Activated CD4-positive, alpha-beta T cell treated with anti-CD3 and anti-CD28 coated beads, Interleukin-2, amount 50 U/mL, for 16 hours (primary cell): ENCODE measurements at places on chromosomes 11 and 22.

DNA sequence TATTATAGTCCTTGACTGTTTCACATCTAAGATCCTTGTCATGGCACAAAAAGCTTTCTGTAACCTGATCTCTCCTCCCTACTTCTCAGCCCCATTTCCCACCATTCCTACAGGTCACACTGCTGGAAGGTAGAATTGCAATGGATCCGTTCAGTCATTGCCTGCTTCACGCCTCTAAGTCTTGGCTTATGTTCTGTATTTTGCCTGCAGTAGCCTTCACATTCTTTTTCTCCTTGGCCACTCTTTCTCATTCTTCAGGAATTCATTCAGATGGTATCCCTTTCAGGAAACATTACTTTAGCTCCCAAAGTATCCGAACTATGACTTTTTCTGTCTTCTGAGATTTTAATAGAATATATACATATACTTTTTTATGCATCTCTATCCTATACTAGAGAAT lies 731.5 kb downstream of the NTM start:
- DNase-seq: no peak

DNA sequence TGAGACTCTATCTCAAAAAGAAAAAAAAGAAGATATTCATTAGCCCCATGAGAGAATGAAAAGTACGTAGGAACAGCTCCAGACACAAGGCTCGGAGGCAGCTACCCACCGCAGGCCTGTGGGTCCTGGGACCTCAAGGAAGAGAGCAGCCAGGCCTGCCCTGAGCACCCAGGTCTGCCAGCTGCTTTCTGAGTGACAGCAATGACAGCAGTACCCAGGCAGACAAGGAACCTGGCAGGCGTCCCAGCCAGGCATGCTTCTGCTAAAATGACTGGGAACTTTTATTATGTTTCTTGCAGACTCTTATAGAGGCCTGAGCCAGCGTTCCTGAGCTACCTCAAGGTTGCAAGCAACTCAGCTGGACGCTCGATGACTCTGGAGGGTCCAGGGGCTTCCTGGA lies 31.6 kb downstream of the CPT1A start:
- no peak for DNase-seq

- DNase-seq: peak; percentile 90
These were observed 1.5 kb upstream of the KLHDC7B start for GRCh38 chr22:50544078-50544745.

DNA sequence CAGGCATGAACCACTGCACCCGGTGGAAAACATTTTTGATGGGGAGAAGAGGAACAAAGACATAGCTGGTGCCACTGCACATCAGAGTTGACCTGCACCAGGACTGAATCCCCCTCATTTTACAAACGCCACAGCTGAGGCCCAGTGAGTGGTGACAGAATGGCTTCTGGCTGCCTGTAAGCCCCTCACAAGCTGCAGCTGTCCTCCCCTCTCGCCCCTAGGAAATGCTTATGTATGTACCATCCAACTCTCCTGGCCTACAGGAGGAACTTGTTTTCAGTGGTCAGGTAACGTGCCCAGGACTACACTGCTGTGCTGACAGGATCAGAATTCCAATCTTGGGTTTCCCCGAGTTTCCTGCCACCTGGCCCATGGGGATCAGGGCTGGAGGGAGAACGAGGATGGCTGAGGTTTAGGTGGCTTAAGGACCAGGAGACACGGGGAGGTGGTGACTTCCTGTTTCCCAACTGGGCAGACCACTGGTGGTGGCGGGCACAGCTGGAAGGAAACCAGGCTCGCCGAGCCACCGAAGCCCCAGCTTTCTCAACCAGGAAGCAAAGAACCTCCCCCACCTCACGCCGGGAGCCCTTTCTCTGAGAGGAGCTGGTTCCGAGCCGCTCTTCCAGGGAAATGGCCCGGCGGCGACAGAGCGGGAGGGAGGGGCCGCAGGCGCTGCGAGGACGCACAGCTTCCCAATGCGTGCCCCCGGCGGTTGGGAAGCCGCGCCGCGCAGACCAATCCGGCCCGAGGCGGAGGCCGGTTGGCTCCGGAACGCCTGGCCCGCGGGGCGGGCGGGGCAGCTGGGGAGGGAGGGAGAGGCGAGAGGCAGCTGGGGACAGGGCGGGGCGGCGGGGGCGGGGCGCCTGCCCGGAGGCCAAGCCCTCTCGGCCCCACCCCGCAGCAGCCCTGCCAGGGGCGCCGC lies 1.0 kb upstream of the LRFN4 start:
- peak; percentile 94 for DNase-seq

GRCh38 chr11:14619603-14620531 lies 23.7 kb upstream of the PDE3B start:
- no peak for DNase-seq

DNA sequence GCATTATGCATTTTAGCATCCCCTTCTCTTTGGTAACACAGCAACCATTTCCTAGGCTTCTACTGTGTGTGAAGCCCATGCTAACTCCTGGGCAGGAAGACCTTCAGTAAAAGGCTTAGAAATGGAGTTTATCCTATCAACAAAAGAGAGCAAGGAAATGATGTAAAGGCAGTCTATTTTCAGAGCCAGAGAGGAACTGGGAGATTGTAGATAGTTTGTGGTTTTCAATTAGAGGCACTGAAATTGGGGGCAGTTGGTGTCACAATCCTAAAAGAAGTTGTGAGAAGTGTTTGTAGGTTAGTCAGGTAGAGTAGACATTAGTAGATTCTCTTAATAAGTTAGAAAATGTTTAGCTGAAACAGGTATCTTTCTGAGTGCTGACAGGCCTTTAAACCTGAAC lies 7.1 kb downstream of the ACAD8 start:
- no peak for DNase-seq

DNA sequence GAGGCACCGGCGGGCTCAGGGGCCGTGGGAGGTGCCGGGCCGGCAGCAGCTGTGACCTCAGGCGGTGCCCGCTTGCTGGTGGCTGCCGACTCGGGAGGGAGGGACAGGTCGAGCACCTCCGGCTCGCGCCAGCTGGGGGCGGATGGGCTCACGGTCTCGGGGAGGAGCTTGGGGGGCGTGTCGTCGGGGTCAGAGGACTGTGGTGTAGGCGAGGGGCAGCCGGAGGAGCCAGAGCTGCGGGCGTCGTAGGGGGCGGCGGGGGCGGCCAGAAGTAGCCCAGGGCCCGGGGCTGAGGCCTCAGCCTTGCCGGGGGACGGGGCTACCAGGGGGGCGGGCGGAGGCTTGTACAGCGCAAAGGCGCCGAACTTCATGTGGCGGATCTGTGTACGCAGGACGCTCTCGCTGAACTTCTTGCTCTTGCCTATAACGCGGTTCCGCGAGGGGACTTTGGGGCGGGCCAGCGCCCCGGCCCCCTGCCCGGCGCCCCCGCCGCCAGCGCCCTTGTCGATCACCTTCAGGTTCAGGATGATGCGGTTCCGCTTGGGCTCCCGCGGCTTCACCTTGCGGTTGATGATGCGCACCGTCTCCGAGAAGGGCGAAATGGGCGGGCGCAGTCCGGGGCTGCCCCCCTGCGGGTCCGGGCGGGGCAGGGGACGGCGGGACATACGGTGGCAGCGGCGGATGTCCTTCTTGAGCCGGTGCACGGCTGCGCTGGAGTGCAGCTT lies 5.5 kb downstream of the CBX6 start:
- no peak for DNase-seq

GRCh38 chr11:40877981-40878380 lies 581.5 kb downstream of the LRRC4C start:
- DNase-seq: no peak

- DNase-seq: no peak
These were observed 19.9 kb downstream of the ASCL2 start for GRCh38 chr11:2250485-2250884.

DNA sequence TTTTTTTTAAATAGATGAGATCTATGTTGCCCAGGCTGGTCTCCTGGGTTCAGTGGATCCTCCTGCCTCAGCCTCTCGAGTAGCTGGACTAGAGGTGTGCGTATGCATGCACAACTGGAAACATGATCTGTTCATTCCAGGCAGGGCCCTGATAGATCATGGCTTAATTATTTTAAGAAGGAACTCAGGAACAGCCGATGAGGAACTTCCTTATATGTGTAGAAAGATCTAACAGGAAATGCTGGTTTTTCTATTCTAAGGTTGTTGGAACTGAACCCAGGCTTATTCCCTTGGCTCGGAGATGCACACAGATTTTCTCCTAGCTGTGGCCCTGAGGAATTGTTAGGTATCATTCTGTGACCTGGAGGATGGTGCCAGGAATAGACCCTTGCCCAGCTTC lies 32.4 kb downstream of the SPECC1L start:
- DNase-seq: no peak
